ENCODE measurements at places on chromosomes 2 and 18.

DNA sequence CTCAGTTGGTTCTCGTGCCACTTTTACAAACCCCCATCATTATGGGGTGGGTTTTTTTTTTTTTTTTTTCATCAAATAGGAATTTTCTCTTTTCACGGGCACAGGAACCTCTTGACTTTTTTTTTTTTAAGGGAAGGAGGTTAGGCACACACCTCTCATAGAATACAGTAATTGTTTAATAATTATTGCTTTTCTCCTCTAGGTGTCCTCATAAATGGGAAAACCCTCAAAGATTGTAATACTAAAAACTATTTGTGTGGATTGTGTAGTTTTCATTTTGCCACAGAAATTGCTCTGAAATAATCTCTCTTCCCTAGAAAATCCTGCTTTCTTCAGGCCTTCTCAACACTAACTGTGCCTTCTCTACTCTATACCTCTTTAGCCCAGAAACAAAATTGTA, 147.3 kb downstream of the GREB1L start:
- DNase-seq = no peak

- no peak for DNase-seq
Observed at GRCh38 chr2:77009307-77009706, 512.9 kb downstream of the LRRTM4 start.

GRCh38 chr18:48734460-48734859, 195.6 kb downstream of the CTIF start:
- no peak for DNase-seq

- DNase-seq = no peak
Observed at GRCh38 chr2:143933946-143934569, 585.9 kb downstream of the ZEB2 start.

DNA sequence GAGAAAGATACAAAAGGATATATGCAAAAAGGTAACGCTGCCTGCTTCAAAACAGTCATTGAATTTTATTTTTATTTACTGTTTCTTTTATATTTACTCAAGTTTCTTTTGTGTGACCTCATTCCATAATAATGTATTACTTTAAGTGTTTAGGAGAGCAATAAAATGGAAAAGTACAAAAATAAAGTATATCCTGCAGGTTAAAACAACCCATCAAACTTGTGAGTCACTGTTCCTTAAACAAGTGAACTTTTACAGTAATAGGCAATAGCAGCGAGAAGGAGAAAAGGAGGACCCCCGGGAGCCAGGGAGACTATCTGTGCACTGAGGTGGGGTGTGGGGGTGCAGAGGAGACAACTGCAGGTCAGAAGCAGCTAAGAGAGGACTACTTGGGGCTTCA, 124.5 kb downstream of the EN1 start:
- no peak for DNase-seq

- DNase-seq = no peak
Observed at GRCh38 chr2:230269715-230270114, 44.2 kb downstream of the SP140 start.

GRCh38 chr2:157052685-157053224, 204.8 kb upstream of the GALNT5 start:
- DNase-seq = no peak

- DNase-seq = no peak
Observed at GRCh38 chr2:106843001-106843909, 42.7 kb downstream of the ST6GAL2 start.

- no peak for DNase-seq
Observed at GRCh38 chr2:30266705-30267104, 35.4 kb downstream of the LBH start.

DNA sequence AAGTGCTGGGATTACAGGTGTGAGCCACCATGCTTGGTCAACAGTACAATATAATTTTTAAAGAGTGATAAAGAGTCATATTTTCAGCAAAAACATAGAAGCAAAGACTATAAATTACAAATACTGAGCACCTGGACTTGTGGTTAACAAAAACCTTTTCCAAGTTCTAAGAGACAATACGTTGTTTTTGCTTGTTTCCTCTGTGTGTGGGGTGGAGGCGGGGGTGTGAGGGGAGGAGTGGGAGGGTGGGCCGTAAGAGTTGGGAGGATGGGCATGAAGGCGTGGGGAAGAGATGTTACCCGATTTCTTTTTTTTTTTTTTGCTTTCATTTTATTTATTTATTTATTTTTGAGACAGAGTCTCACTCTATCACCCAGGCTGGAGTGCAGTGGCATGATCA, 78.0 kb upstream of the WIPF1 start:
- no peak for DNase-seq

GRCh38 chr18:74243127-74243526, 48.6 kb downstream of the CYB5A start:
- no peak for DNase-seq

- no peak for DNase-seq
Observed at GRCh38 chr2:32482471-32482870, 125.6 kb downstream of the BIRC6 start.

DNA sequence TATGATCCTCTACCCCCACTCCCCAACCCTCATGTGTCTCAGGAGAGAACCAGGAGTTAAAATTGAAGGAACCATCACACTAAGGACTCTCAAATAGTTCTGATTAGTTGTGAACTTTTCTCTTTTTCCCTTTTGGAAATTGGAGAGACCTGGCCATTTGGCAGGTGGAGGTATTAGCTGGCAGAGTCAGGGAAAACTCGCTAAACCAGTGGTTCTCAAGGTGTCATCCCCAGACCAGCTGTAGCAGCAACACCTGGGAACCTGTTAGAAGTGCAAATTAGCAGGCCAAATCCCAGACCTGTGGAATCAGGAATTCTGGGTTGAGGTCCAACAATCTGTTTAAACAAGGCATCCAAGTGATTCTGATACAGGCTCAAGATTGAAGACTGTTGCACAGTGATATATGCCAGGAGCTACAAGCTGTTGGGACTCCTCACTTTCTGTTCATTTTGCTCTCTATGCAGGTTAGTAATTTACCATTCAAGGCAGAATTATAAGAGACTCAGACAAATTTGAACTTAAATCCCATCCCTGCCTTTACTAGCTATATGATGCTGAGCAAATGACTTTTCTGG, 2.8 kb upstream of the TMEM131 start:
- no peak for DNase-seq

DNA sequence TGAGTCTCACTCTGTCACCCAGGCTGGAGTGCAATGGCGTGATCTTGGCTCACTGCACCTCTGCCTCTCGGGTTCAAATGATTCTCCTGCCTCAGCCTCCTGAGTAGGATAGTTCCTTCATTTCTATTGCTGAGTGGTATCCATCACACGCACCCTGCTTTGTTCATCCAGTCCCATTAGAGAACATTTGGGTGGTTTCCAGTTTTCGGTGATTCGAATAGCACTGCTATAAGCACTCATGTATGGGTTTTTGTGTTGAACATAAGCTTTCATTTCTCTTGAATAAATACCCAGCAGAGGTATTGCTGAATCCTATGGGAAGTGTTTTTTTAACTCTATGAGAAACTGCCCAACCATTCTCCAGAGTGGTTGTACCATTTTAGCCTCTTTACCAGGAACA, 147.3 kb downstream of the DDX1 start:
- DNase-seq = no peak

- DNase-seq = no peak
Observed at GRCh38 chr2:44596537-44597320, 235.0 kb downstream of the CAMKMT start.

DNA sequence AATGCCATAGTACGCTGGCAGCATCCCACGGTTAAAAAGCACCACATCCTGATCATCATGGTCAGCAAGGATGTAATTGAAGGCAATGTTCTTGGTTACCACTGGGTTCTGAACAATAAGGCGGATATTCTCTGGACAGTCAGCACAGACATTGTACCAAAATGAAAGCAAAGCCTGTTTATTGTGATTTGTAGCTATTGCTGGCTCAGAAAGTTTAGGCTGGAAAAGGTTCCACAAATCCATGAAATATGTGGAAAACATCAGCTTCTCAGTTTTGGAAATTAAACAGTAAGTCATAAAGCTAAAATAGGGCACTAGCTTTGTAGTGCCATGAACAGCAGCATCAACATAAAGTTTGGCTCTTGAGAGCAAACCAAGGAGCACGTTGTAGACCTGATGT, 52.2 kb downstream of the C2orf74 start:
- no peak for DNase-seq

DNA sequence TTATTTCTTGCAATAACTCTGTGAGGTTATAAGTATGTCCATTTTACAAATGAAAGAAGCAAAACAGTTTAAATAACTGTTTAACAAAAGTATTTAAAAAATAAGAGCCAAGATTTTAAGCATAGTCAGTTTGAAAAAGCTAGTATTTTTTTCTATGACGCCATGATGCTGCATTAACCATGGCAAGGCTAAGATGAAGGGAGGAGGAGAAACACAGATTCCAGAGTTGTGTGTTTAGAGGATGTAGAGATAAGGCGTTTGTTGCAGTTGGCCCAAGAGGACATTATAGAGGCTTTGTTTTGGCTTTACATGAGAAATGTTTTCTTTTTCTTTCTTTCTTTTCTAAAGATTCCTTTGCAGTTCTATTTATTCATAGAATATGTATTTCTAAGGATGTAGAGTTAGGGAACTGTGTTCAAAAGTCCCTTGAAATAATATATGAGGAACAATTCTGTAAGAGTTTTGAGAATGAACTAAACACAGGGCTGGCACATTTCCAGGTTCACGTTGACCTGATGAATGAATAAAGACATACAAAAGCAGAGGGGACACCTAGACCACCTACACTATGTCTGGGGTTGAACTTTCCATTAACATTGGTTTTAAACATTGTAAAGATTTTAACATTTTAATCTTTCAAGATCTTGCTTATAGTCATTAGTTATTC, 244.2 kb downstream of the KCNS3 start:
- no peak for DNase-seq

DNA sequence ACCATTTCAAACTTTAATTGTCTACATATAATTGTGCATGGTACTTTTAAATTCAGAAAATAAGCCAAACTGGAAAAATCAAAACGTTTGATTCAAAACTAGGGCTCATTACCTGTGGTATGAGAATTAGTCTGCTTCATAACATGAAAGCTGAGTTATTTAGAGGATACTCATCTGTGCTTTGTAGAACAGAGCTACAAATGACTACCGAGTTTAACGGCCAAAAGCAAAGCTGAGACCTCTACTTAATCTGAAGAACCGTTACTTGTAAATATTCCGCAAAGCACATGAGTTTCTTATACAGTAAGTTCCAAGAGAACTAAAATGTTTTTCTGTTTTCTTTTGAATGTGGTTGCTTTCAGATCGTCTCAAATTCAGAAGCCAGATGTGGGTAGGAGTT, 123.7 kb upstream of the SMAD7 start:
- DNase-seq = no peak

DNA sequence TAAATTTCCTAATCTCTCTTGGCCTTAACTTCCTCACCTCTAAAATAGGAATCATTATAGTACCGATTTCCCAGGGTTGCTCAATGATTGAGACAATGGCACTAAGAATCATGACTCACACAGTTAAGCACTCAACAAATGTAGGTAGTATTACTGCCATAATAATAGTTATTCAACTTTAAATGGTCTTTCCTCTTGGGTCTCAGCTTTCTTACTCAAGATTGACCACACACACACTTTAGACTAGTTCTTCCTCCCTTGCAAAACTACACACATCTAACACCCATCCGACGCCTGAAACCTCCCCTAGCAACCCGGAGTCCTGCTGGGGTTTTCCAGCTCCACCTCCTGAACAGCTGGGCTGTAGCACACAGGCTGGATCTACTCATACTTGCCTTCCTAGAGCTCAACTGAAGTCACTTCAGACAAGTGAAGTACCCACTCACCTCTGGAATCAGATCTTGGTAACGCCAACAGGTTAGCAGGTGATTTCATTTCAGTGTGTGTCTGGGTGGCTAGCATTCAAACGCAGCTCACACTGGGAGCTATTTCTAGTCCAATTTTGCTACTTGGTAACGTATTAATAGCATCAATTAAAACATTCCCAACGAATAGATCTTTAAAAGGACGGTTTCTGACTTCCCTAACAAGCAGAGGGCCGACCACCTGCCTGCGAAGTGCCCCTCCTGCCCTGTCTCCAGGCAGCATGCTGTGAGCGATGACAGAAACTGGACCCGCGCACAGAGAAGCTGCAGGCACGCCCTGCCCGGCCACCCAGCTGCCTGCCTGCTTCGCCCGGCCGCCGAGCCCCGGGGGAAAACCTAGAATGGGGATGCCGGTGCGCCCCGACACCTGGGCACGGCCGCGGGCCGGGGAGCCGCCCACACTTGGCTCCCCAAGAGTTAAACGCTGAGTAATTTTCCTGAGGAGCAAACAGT, 1.1 kb downstream of the UXS1 start:
- peak; percentile 35 for DNase-seq

GRCh38 chr18:46750626-46751025, 6.2 kb downstream of the ST8SIA5 start:
- DNase-seq = no peak

GRCh38 chr2:180943275-180943674, 37.1 kb upstream of the UBE2E3 start:
- no peak for DNase-seq

DNA sequence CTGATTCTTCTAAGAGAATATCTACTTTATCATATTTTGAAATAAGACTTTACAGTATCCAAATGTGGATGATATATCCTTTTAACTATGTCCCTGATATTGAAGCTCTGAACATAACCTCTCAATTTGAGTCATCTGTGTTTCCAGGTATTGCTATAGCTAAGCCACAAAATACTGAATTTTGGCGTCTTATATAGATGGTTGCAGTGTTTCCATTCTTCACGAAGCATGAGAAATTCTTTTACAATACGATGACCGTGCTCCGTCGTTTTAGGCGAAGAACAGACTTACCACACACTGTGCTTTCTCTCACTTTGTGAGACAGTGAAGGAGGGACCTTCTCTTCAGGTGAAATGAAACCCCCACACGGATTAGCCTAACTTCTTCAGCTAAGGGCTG, 45.3 kb downstream of the LRRFIP1 start:
- no peak for DNase-seq

- DNase-seq = no peak
Observed at GRCh38 chr2:74789271-74789670, 44.7 kb upstream of the HK2 start.

- DNase-seq = no peak
Observed at GRCh38 chr2:141770530-141770929, 360.3 kb downstream of the LRP1B start.

GRCh38 chr2:65545837-65546805, 113.7 kb upstream of the SPRED2 start:
- DNase-seq = no peak

DNA sequence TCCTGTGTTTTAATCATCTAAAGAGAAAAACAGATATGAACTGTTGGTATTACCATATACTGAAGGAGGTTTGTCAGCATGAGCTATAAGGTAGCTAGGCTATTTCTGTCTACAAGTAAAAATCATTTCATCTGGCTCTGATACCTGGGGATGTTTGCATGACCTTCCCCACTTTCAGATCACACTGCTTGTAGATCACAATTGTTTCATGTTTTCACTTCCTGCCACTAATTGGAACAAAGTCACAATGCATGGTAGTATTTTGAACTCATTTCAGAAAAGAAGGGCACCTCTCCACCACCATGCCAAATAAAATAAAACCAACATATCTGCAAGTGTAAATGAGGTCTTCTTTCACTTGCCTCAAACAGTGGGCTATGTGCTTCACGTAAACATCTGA, 37.8 kb downstream of the NYAP2 start:
- DNase-seq = no peak

GRCh38 chr2:163253621-163254285, 415.2 kb upstream of the KCNH7 start:
- DNase-seq = no peak

GRCh38 chr2:46915281-46915810, at the start of gene MCFD2:
Gene MCFD2, minus strand, starts transcription at chr2:46915806. Its CDS starts 6,635 bp downstream, at chr2:46909171.
- DNase-seq = no peak

Measured in naive B cell (primary cell).